Fibroblast of the aortic adventitia (primary cell): ENCODE measurements at places on chromosomes 7 and 10. TPM values are rescaled to one million over a fixed set of nuclear protein-coding genes. Genes with fewer than 3 reads are reported as not detected.

Gene HOXA2
- total RNA-seq, result 0.16 and 3.6 TPM in 2 replicates

- no peak for DNase-seq
Measured at GRCh38 chr7:14960721-14961120, 58.2 kb upstream of the DGKB start.

GRCh38 chr7:271266-272107, 18.5 kb upstream of the FOXL3 start:
- DNase-seq, result no peak

DNA sequence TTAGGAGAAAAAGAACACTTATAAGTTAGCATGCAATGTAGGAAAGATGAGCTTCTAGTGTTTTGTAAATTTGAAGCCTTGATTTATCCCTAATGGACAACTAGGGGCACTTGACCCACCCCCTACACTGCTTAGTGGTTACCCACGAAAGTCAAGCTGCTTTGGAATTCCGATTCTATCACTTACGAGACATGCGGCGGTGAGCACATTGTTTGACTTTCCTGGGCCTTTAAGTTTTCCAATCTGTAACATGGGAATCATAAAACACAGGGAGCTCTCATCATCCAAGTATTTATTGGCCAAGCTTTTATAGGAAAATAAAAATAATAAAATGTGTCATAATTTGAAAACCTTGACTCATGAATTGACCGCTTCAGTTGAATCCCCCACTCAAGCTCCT, 78.7 kb upstream of the PDK4 start:
- DNase-seq, result no peak

Gene EGFR
- 48.3 and 147 TPM in 2 replicates for total RNA-seq

- peak; percentile 96 for DNase-seq
Measured at GRCh38 chr7:18978108-18978495, 139.3 kb downstream of the TWIST1 start.

GRCh38 chr10:89523274-89523673, 12.1 kb downstream of the SLC16A12 start:
- DNase-seq, result peak; percentile 23

GRCh38 chr10:30254926-30255325, 94.2 kb downstream of the MTPAP start:
- peak; percentile 34 for DNase-seq

- DNase-seq, result no peak
Measured at GRCh38 chr10:128697437-128697836, 571.2 kb upstream of the MKI67 start.

Gene DNMBP
- total RNA-seq, result 24.9 and 62.4 TPM in 2 replicates

Gene SLC13A1
- total RNA-seq, result not detected in 2 replicates

Gene CPA1
- total RNA-seq, result 0.45 and 0.90 TPM in 2 replicates

- DNase-seq, result no peak
Measured at GRCh38 chr10:7932301-7933036, 114.2 kb downstream of the TAF3 start.

GRCh38 chr10:74388801-74389200, 237.8 kb downstream of the ADK start:
- no peak for DNase-seq

GRCh38 chr10:98080494-98080893, 50.1 kb upstream of the CRTAC1 start:
- DNase-seq, result no peak

Gene LRMDA
- total RNA-seq, result 3.6 and 6.3 TPM in 2 replicates

Gene SFXN3
- 56.6 and 83.2 TPM in 2 replicates for total RNA-seq

DNA sequence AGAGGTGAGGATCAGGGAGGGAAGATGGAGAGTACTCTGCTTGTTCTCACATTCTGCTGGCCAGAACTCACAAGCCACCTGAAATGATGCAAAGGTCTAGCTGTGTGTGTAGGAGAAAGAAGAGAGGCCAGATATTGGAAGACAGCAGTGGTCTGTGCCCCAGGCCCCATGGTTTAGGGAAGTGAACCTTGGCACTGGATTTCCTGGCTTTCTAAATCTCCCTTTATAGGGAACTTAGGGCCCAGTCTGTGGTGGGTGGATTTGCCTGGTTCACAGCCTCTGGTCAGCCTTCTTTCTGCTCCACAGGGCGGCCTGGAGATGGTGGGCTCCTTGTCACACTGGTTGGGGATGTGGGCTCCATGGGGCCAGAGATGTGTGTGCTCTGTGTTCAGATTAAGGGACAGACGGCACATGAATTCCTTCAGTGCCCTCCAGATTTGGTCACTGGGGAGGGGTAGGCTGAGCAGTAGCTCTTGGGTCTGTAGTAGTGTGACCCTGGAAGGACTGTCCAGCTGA, 9.5 kb upstream of the SH2D4B start:
- DNase-seq, result no peak

GRCh38 chr10:46285966-46286620, 704 bp upstream of the ANTXRL start:
- DNase-seq, result no peak

GRCh38 chr10:1382711-1383110, 326.5 kb downstream of the WDR37 start:
- no peak for DNase-seq

Gene OR2A5
- not detected in 2 replicates for total RNA-seq

Gene CTTNBP2
- total RNA-seq, result 3.9 and 11.9 TPM in 2 replicates

Gene TMUB1
- 11.7 and 20.2 TPM in 2 replicates for total RNA-seq

DNA sequence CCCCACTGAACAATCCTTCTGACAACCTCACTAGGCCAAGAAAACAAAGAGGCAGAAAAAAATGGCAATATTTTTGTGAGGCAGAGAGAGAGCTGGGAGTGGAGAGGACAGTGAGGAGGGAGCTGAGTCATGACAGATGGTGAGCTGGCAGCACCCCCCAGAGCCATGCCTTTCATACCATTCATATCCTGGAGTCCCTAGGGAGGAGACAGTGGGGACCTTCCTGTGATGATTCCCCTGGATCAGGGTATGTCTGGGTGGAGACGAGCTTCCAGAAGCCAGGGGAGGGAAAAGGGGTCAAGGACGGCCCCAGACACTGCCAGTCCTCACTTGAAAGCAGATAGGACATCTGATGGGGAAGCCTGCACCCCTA, 160.5 kb downstream of the ADAM12 start:
- peak; percentile 81 for DNase-seq

DNA sequence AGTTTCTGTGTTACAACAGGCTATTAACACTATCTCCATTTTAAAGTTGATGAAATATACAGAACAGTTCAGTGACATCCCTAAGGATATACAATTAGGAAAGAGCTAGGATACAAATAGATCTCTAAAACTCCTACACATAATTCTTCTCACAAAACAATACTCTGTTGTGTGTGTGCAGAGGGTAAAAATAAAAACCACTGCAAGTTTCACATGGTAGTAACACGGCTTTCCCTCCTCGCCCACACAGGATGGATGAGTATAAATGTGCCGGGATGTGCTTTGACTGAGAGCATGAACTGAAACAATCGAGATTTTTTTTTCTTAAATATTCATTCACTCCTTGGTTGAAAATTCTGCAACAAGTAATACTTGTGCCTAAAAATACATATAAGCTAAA, 131.5 kb upstream of the C1QL3 start:
- no peak for DNase-seq

Gene VIPR2
- not detected in 2 replicates for total RNA-seq

Gene ADRA2A
- total RNA-seq, result 0.82 and 2.6 TPM in 2 replicates

DNA sequence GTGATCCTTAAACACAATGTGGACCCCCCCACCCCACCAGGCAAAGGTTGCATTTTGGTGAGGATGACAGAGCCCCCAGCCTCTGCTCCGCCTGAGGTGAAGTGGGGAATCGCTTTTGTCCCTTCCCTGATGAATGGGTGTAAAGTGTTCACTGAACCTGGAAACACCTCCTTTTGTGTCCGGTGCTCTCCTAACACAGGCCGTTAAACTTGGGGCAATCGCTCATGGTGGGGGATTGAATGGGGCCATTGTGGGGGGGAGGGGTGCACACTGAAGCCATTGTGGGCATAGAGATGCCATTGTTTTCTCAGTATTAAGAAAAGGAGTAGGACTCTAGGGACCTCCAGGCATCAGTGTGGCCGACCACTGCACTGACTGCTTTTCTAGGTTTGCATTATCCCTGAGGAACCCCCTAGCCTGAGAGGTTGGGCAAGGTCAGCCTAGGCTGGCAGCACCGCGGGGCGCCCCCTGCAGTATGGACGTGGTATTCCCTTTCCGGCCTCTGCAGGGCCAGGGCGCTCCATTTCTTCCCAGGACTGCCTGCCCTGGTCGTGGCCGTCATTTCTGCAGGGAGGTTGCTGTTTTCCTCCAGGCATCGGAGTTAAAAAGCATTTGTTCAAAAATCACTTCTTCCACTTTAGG, 158.3 kb downstream of the TCF7L2 start:
- DNase-seq, result no peak

Gene AGAP4
- total RNA-seq, result 2.9 and 3.5 TPM in 2 replicates

- DNase-seq, result no peak
Measured at GRCh38 chr7:150990416-150991186, at the start of gene NOS3. Gene NOS3 (plus strand): TSS chr7:150991017. CDS start chr7:150993804, 2,787 bp downstream.

- no peak for DNase-seq
Measured at GRCh38 chr7:64869121-64869725, 33.9 kb upstream of the ZNF273 start.
